ENCODE measurements at places on chromosomes 5 and 9. TPM values are rescaled to one million over a fixed set of nuclear protein-coding genes. Genes with fewer than 3 reads are reported as not detected.

DNA sequence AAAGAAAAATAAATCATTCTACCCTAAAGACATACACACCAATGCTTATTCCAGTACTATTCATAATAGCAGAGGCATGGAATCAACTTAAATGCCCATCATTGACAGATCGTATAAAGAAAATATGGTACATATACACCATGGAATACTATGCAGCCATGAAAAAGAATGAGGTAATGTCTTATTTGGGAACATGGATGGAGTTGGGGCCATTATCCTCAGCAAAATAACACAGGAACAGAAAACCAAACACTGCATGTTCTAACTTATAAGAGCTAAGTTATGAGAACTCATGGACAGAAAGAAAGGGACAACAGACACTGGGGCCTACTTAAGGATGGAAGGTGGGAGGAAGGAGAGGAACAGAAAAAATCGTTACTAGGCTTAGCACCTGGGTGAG is 527.5 kb upstream of the ST8SIA4 start:
- ATAC-seq = no peak

DNA sequence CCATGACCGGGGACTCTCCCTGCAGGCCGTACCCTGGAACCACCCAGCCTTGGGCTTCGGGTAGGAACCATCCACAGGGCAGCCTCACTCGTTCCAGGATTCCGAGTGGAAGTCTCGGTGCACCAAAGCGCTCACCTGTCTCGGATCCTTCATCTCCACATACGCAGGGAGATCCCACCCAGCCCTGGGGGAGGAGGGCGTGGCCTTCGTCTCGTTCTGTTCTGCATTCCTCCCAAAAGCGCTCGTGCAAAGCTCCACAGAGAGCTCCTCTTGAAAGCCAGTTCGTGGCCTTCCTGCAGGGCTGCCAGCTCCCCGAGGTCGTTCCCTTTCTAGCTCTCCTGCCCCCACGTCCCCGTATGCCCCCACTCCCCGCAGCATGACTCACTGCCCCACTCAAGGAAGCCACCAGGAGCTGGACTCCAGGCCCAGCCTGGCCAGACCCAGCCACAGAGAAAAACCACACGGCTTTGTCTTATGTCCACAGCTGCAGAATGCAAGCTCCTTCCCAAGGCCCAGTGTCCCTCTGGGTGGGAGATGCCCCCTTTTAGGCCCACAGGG is 65.0 kb upstream of the SARDH start:
- ATAC-seq = no peak

- no peak for ATAC-seq
These were observed 17.4 kb upstream of the MRNIP start for GRCh38 chr5:179875741-179876609.

GRCh38 chr5:21776466-21776865 is 1076.7 kb downstream of the CDH12 start:
- ATAC-seq = no peak

DNA sequence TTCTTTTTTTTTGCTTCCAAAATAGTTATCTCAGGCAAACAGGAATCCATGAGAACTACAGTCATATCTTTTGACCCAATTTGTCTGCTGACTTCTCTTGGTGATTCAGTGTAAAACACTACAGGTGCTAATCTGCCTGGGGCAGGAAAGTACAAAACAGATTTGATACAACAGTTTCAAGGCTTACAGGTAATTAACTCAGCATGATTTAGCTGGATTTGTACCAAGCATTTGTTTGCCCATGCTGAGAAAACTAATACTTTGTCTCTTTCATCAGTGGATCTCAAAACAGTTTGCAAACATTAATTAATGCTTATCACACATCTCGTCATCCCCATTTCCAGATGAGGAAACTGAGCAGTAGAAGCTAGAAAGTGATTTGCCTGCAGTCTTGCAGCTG is 312.5 kb upstream of the SEMA6A start:
- ATAC-seq = no peak

DNA sequence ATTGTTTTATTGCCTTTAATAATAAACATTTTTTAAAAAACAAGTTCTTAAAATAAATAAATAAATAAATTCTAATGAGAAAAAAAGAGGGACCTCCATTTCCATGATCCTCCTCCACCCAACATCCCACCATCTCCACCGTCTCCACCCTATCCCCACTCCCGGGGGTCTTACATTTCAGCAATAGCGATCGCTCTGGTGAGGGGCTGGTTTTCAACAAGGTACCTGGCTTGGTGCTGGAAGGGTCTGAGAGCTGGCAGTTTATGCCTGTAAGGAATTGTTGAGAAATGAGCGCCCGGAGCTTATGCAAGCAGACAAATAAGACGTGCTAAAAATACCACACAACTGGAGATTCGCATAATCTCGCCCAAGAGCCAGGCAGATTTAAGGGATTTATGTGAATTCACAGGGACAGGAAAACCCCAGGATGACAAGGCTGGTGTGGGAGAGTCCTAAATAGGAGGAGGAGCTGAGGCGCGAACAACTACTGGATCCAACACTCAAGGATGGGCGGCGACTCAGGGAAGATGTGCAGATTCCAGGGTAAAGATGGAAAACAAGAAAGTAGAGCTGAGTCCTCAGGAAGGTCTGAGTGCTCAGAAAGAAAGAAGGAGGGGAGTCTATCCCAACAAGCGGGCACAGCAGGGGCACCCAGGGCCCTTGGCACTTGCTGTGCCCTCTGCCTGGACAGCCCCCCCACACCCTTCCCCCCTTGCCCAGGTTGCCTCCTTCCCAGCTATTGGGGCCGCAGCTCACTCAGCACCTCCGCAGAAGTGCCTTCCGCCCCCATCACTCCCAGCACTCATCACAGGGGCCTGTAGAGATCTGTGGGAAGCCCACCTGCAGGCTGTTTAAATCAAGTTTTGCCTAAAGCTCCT is 27.0 kb downstream of the TRIM14 start:
- peak; percentile 19 for ATAC-seq

DNA sequence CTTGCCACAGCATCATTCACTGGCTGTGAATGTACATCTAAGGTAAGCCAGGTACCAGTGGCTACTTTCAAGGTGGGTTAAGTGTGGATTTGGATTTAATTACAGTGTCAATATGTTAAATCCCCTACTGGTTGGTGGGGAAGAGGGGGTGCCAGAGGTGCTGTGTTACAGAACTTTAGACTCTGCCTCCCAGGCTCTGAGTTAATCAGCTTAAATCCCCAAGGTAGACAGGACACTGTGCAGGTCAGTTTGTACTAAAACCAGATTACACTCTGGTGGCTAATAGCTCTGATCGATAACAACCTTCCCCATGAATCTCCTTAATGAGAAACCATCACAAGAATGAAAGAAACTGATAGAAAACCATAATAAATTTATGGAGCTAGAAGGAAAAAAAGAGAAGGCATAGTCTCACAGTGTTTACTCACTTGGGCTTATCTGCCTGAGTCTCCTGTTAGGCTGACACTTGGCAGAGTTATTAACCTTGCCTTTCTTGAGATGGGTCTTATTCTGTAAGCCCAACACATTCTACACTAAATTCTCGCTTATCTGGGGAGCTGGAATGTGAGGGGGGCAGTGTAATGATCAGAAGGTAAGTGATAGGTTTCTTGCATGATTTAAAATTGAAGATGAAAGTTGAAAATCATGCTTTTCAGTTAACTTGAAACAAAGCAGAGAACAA is 106.8 kb downstream of the LMNB1 start:
- ATAC-seq = peak; percentile 35

ANKRD31 gene
- total RNA-seq = 0.87 TPM

DNA sequence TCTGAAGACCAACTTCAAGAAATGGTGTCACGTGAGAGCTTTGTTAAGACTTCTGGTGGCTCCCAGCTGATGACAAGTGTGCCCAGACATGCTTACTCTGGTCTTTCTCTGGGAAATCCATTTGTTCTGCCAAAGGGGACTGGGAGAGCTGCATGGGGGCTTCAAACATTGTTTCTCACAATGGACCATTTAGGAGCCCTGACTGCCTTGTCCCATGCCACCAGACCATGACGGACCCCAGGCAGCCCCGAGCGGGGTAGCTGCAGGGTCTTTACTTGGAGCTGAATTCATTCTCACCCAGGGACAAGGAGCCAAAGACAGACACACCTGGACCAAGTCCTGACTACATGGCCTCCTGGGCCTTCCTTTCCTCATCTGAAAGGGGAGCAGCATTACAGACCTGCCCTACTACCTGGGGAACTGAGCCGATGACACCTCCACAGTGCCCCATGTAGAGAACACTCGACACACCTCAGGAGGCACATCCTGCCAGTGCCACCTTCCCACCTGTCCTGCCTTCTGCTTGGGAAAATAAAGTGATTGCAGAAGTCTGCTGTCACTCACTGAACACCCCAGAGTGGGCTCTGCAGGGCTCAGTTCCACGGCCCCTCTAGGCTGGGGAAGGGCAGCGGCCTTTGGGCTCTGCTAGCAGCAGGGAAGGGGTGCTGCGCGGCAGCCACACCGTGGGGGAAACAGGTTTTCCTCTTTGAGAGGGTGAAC is 169.0 kb downstream of the DAB2IP start:
- ATAC-seq = no peak

PNPLA7 gene
- 2.2 TPM for total RNA-seq

All from motor neuron (in vitro differentiated cells).